ENCODE measurements at places on chromosomes 2 and 18.

GRCh38 chr2:120347396-120348060 is 1.6 kb downstream of the INHBB start:
- DNase-seq: no peak

- DNase-seq: no peak
Measured at GRCh38 chr2:223558970-223559369, 43.2 kb downstream of the SCG2 start.

- no peak for DNase-seq
Measured at GRCh38 chr18:10100941-10101701, 187.3 kb downstream of the VAPA start.

DNA sequence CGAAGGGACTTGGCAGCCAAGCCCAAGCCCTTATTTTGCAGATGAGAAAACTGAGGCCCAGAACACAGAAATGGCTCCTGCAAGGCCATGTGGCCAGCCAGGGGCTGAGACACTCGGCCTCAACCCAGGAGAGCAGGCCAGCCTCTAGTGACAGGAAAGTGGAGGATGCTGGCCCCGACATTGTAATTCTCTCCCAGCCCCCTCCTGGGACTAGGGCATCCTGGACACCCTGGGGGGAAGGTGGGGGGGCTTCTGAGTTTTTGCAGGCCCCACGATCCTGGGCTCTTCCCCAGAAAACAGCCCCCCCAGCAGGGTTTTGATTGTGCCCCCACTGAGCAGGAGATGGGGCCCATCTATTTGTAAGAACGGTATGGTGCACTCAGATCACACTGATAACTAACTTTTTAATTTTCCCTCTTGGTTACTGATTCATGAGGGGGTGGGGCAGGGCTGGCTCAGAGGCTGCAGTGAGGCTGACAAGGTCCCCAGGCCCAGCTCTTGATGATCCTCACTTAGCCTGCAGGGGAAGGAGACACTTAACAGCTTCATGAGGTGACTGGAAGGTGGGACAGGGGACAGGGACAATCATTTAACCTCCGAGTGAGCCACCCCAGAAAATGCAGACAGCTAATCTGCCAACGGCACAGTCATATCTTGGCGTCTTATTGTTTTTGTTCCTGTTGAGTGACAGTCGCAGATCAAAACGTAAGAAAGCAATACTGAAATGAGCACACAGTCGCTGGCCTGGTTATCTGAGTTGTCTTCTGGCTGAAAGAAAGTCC is 18.9 kb downstream of the SMAD7 start:
- no peak for DNase-seq

DNA sequence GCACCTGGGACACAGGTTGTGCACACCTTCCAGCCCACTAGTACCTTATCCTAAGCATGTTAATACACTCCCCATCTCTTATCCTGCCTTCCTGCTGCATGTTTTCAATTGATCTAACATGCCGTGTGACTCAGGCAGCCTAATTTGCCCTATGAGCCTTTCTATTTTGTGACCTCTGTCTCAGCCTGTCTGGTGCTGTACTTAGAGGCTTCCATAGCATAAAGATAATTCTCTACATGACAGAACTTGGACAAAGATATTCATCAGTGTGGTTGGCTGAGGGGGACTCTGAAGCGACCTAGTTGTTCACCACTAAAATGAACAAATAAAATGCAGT is 8.6 kb upstream of the TMEM37 start:
- no peak for DNase-seq

DNA sequence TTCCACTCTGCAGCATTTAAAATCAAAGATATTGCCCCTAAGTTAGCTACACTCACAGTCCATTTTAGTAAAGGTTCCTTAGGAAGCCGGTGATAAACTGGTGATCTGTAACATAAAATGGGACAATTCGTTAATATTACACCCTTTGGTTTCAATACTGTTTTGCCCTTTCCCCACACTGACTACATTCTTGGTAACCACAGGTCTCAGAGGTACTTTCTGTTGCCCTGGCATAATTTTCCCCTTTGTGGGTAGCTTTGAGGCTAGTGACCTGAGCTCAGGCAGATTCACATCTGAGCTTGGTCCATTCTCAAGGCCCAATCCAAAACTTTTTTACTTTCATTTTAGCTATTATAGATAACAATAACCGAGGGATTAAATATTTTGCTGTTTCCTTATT is 32.9 kb upstream of the CSRNP3 start:
- DNase-seq: no peak

DNA sequence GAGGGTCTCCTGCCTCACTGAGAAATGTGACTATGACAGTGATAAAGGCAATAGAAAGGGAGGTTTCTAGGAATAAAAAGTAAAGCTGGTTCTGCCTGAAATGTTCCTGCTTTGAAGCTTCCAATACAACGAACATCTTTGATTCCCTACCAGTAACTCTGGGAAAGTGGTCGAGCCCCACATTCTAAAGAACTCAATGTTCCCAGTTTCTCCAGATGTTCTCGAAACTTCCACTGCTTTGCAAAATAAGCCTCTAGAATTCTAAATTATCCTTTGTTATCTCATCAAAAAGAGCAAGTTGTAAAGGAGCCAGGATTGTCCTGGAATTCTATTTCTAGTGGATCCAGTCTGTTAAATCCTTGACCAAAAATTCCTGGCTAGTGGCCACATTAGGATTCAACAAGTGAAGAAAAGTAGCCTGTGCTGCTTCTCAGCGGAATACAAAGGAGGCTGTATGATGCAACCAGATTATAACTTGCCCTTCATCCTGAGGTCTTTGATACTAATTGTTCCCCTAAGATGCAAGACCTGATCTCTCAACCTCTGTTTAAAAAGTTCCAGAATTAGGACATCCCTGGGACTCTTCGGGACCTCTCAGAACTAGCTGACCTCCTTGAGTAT is 8.4 kb downstream of the SCN7A start:
- DNase-seq: no peak

DNA sequence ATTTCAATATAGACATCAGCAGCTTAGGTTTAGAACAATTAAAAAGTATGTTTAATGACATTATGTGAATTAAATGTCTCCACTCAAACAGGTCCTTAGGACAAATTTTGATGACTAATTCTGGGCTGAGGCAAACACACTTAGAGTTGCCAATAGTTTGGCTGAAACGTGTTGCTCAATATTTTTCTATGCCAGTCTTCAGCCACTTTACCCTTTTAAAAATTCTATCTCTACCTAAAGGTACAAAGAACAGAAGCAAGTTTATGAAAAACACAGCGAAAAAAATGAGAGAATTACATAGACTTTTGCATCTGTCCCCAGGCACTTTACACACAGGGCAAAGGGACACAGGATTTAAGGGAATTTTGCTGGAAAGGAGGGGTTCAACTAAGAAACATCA is 4.5 kb downstream of the IDH1 start:
- no peak for DNase-seq

Data from T-cell (primary cell).